ENCODE measurements at places on chromosomes 16 and 17.

DNA sequence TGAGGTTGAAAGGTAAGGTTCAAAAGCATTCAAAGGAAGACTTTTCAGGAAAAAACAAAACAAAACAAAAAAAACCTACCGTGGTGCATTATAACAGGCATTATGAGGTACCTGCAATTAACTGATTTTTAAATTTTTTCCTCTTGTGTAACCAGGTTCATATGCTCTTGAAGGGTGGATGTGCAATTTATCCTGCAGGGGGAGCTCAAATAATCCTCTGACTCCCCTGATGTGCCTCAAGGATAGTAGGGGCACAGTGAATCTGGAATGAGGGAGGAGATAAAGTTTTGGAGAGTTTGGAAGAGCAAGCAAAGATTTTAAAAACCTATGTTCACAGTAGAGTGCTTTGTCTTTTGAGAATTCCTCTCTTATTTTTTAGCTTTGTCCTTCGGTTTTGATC lies 1349.4 kb downstream of the CDH8 start:
- no peak for DNase-seq

DNA sequence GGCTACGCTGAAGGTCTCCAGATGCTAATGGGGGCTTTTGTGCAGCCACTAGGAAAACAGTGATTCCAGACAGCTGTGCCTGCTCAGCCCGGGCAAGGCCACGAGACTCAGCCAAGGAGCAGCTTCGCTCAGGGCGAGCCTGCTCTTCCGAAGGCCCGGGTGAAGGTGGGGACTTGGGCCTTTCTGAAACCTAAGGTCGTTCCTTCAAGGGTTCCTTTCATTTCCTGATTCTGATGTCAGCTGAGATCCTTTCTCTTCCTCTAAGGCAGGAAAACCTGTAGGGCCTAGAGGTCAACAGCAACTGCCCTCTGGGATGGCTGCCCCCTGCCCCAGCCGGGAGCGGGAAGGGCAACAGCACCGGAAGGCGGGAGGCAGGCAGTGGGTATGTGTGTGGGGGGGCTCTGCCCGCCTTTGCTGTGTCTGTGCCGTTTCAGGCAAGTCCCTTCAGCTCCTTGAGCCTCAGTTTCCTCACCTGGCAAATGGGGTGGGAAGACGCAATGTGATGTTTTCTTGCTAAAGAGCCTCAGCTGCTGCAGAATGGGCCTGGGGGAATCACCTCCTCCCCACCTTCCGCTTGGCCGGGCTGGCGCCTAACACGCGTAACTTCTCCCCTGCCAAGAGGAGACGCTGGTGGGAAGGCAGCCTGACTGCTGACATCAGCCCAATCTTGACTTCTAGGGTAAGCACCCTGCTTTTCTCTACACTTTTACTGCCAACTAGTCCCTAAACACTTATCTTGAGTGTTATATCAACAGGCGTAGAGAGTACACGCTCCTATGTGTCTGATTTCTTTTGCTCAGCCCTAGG lies 32.8 kb downstream of the IRF8 start:
- no peak for DNase-seq

- DNase-seq: no peak
These were observed 117.3 kb downstream of the ADCY9 start for GRCh38 chr16:3998793-3999478.

GRCh38 chr17:40560592-40561293 lies 4.5 kb downstream of the CCR7 start:
- peak; percentile 75 for DNase-seq

Data from iris pigment epithelial cell (primary cell).